Activated CD4-positive, alpha-beta T cell treated with anti-CD3 and anti-CD28 coated beads for 1 hour (primary cell): ENCODE measurements at places on chromosomes 2 and 18.

DNA sequence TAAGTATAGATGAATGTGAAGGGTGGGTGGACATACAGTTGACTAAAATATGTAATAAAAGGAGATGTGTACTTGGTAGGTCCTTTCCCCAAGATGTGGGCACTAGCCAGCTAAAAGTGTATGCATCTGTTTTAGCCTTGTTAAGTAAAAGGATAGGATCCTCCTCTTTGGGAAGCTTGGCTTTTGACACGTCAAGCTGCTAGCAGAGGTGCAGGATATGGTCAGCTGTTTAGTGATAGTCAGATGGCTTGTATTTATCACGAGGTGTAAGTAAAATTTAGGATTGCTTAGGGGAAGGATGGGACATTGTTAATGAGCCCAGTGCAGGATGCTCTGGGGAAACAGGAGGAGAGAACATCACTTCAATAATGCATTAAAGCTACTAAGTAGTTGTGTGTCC, 1.5 kb downstream of the MFSD6 start:
- DNase-seq: no peak

GRCh38 chr2:134008837-134009236, 245.0 kb upstream of the MGAT5 start:
- no peak for DNase-seq

GRCh38 chr18:60624207-60624606, 251.6 kb upstream of the MC4R start:
- no peak for DNase-seq

DNA sequence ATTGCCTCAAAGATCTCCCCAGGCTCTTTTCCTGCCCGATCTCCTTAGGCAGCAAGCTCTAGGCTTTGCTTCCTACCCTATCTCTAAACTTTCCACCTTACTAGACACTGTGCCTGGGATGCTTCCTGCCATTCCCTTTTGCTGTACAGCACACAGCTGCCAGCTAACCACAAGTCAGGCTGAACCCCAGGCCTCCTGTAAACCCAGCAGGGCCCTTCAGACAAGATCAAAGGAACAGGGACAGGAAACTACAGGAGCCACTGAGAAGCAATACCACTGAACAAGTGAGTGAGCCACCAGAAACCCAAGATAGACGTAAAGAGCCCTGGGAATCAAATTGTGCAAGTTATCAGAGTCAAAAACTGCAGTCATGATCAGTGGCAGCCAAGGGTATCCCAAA, 180.7 kb downstream of the SUCLG1 start:
- DNase-seq: no peak

DNA sequence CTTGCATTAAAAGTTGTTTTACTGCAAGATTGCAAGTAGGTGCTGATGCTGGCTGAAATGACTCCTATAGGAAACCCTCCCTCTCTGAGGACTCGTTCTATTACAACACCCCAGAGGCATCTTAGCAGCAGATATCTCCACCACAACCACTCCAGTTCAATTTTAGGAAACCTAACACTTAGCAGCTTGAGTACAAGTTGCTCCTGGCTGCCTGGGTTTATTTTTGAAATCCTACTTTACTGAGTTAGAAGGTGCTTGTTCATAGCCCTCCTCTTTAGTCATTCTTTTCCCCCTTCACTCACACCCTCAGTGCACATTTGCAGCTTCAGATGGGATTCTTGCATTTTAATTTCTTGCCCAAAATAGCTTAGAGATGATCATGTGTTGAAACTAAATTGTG, 111.5 kb downstream of the MTCL1 start:
- no peak for DNase-seq

- no peak for DNase-seq
Measured at GRCh38 chr2:240916571-240917008, 10.5 kb downstream of the CROCC2 start.
